ENCODE measurements at places on chromosomes 13 and 19.

- no peak for DNase-seq
- H3K36me3 ChIP-seq: no peaks in the 10 kb centered on the region
- no peak overlapping the region for H3K27ac ChIP-seq
- no peak overlapping the region for H3K4me3 ChIP-seq
- H3K4me1 ChIP-seq: no peaks in the 10 kb centered on the region
These were observed 220.9 kb upstream of the SOX21 start for GRCh38 chr13:94933230-94933751.

GRCh38 chr19:10412257-10412977, 7.9 kb upstream of the PDE4A start:
- no peak overlapping the region for H3K27ac ChIP-seq
- no peaks in the 10 kb centered on the region for H3K4me1 ChIP-seq
- no peak for DNase-seq

DNA sequence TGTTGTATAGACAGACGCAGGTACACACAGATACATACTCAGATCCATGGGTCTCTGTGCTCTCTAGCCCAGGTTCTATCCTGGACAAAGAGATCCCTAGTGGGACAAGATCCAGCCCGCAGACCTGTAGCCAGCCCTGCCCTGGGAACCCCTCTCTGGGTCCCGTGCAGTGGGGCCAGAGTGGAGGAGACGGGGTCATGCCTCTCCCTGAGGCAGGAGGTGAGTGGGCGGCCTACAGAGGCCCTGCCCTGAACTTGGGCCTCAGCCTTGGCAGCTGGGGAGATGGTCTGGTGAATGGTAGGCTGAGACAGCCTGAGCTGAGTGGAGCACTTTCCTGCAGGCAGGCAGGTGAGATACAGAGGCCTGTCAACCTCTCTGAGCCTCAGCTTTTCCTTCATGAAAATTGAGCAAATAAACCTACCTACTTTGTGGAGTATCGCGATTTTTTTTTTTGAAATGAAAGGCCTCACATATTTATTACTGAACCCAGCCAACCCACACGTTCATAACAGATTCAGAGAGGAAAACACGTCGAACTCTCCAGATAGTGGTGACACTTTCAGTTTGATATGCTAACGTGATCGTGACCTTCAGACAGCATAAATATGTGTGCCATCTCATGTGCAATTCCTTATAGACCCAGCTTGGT, 3.4 kb upstream of the JUND start:
- H3K36me3 ChIP-seq: no peaks in the 10 kb centered on the region
- no peaks in the 10 kb centered on the region for H3K27me3 ChIP-seq
- H3K4me1 ChIP-seq: peaks cover 18% of the 10 kb centered on the region
- no peak for DNase-seq
- H3K27ac ChIP-seq: no peak overlapping the region
- no peak overlapping the region for H3K4me3 ChIP-seq

DNA sequence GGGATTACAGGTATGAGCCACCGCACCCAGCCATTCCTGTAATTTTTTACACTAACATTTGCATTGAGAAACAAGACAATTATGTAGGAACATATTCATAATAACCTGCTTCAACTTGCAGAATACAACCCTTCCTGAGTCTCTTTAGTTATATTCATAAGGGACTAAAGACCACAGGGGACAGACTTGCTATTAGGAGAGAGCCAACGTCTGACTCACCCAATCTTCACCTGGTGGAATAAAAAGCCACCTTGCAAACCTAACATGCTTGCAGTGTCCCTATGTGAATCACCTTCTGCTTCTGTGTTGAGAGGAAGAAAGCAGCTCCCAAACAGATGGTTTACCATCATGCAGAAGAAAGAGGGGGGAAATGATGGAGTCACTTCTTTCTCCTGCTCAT, 456.1 kb downstream of the PCDH9 start:
- H3K27ac ChIP-seq: no peak overlapping the region
- no peaks in the 10 kb centered on the region for H3K4me1 ChIP-seq
- no peak overlapping the region for H3K4me3 ChIP-seq
- no peaks in the 10 kb centered on the region for H3K27me3 ChIP-seq
- DNase-seq: no peak

DNA sequence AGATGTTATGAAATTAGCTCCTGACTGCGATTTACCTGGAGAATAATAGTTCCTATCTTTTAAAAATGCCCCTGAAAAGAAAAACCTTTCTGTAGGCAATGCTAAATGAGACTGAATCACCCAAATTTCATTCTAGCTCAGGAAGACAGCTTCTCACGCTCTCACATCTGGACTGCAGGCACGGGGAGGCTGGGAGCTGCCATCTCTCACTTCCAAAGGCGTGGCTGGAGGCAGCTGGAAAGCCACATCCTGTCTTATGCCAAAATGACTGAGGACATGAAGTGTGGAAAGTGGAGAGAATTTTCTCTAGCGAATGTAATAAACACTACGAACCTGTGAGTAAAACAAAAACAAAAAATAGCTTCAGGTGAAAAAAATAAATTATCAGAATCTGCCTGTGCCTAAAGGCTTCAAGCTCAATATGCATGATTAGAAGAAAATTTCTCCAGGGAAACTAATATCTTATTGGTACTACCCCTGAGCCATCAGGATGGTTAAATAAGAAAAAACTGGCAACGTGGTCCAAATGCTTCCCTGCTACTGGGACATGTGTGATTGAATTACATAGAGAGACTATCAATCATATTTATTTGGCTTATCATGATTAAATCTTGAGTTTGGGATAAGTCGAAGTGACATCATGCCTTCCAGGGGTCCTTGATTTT, 58.1 kb upstream of the UBL3 start:
- no peak overlapping the region for H3K27ac ChIP-seq
- no peak for DNase-seq
- no peaks in the 10 kb centered on the region for H3K4me1 ChIP-seq

DNA sequence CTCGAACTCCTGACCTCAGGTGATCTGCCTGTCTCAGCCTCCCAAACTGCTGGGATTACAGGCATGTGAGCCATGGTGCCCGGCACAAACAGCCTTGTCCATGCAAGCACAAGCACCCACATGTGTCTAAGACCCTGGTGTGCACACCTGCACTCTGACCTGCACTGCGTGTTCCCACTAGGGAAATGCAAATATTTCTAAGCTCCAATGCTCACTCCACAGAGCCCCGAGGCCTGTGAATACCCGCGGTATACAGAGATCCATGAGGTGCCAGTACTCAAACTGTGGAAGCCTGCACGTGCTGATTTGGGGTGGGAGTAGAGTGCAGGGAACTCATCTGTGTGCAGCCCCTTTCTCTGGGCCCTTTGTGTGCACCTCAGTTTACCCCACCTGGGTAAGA, 14.7 kb downstream of the GADD45B start:
- H3K36me3 ChIP-seq: no peaks in the 10 kb centered on the region
- H3K27me3 ChIP-seq: peaks cover 17% of the 10 kb centered on the region
- no peak overlapping the region for H3K4me3 ChIP-seq
- no peak overlapping the region for H3K27ac ChIP-seq
- DNase-seq: no peak

DNA sequence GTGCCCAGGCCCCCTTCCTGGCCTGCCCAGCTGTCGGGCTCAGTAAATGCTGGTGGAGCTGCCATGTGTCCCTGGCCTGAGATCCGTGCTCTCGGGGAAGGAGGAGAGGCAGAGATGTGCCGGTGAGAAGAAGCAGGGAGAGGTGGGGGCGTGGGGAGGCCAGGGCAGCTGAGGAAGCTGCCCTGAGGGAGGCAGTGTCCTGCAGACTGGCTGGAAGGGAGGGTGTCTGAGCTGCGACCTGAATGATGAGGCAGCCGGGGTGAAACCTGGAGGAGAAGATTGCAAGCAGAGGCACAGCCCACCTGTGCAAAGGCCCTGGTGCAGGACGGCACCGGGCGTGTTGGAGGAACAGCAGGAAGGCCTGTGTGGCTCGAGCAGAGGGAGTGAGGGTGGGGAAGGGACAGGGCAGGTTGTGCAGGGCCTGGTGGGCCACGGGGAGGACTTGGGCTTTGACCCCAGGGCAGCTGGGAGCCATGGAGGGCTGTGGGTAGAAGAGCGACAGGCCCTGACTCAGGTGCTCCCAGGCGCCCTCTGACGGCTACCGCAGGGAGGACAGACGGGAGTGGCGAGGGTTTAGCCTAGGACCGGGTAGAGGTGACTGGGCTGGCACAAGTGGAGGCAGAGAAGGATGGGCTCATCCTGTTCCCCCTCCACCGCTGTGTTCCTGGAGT, 14.0 kb upstream of the CELF5 start:
- no peak overlapping the region for H3K27ac ChIP-seq
- peaks cover 27% of the 10 kb centered on the region for H3K36me3 ChIP-seq
- peak; percentile 96 for DNase-seq
- no peaks in the 10 kb centered on the region for H3K4me1 ChIP-seq
- no peaks in the 10 kb centered on the region for H3K27me3 ChIP-seq
- H3K4me3 ChIP-seq: no peak overlapping the region

GRCh38 chr13:42109957-42110356, 61.5 kb downstream of the DGKH start:
- no peaks in the 10 kb centered on the region for H3K36me3 ChIP-seq
- no peak overlapping the region for H3K27ac ChIP-seq
- no peak for DNase-seq
- no peaks in the 10 kb centered on the region for H3K27me3 ChIP-seq
- no peaks in the 10 kb centered on the region for H3K4me1 ChIP-seq

DNA sequence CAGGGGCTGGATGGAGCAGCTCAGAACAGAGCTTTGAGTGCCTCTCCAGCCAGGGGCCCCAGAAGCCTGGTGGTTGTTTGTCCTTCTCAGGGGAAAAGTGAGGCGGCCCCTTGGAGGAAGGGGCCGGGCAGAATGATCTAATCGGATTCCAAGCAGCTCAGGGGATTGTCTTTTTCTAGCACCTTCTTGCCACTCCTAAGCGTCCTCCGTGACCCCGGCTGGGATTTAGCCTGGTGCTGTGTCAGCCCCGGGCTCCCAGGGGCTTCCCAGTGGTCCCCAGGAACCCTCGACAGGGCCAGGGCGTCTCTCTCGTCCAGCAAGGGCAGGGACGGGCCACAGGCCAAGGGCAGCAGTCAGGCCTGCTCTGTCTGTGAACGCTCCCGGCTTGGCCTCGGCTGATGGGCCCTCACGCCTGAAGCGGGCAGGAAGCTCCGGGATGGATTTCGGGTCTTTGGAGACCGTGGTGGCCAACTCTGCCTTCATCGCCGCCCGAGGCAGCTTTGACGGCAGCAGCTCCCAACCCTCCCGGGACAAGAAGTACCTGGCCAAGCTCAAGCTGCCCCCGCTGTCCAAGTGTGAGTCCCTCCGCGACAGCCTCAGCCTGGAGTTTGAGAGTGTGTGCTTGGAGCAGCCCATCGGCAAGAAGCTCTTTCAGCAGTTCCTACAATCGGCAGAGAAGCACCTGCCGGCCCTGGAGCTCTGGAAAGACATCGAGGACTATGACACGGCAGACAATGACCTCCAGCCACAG, at the start of gene GRK1:
Gene GRK1, plus strand, starts transcription at position 269 of the 751 bp plus-strand sequence. Its CDS starts 168 bp downstream, at position 437.
- no peak within 1 kb of the TSS for H3K27ac ChIP-seq
- H3K4me3 ChIP-seq: no peak within 1 kb of the TSS
- no peak for DNase-seq
- H3K27me3 ChIP-seq: no peaks in the 10 kb centered on the region
- no peaks in the 10 kb centered on the region for H3K4me1 ChIP-seq

GRCh38 chr19:8088752-8089663, 36.4 kb downstream of the CCL25 start:
- no peak overlapping the region for H3K4me3 ChIP-seq
- peaks cover 47% of the 10 kb centered on the region for H3K36me3 ChIP-seq
- no peak overlapping the region for H3K27ac ChIP-seq
- H3K27me3 ChIP-seq: no peaks in the 10 kb centered on the region
- H3K4me1 ChIP-seq: no peaks in the 10 kb centered on the region

GRCh38 chr19:45177817-45178261, at the start of gene TRAPPC6A:
TSS of gene TRAPPC6A (minus strand) at chr19:45178237. CDS start at chr19:45178218, 19 bp downstream.
- H3K4me1 ChIP-seq: no peaks in the 10 kb centered on the region
- H3K4me3 ChIP-seq: peak within 1 kb of the TSS; percentile 97
- no peaks in the 10 kb centered on the region for H3K36me3 ChIP-seq
- H3K27me3 ChIP-seq: no peaks in the 10 kb centered on the region

GRCh38 chr19:54485851-54486250, 12.8 kb upstream of the CDC42EP5 start:
- no peak overlapping the region for H3K4me3 ChIP-seq
- DNase-seq: no peak
- H3K4me1 ChIP-seq: no peaks in the 10 kb centered on the region
- H3K27me3 ChIP-seq: no peaks in the 10 kb centered on the region
- H3K27ac ChIP-seq: no peak overlapping the region
- H3K36me3 ChIP-seq: no peaks in the 10 kb centered on the region

- no peak overlapping the region for H3K4me3 ChIP-seq
- no peak for DNase-seq
- no peak overlapping the region for H3K27ac ChIP-seq
- no peaks in the 10 kb centered on the region for H3K27me3 ChIP-seq
- peaks cover 2% of the 10 kb centered on the region for H3K4me1 ChIP-seq
- H3K36me3 ChIP-seq: peaks cover 23% of the 10 kb centered on the region
These were observed 14.3 kb upstream of the BCAM start for GRCh38 chr19:44794610-44795009.

DNA sequence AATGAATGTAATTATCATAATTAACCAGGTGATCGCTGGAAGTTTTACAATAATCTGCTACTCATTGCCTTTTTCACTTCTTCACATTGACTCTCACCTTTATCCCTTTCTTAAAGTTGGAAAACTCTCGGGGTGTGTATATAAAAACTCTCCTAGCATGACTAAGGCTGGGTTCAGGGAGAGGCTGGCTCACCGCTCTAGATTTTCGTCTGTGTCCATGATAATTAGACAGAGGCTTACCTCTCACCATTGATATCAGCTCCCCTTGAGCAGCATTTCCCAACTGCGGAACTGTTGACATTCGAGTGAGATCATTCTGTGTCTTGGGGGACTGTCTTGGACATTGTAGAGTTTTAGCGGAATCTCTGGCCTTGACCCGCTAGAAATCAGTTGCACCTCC, 39.4 kb downstream of the NFIX start:
- no peak overlapping the region for H3K4me3 ChIP-seq
- DNase-seq: no peak
- H3K27ac ChIP-seq: no peak overlapping the region
- peaks cover 6% of the 10 kb centered on the region for H3K27me3 ChIP-seq
- H3K4me1 ChIP-seq: no peaks in the 10 kb centered on the region

- no peak overlapping the region for H3K27ac ChIP-seq
- H3K4me1 ChIP-seq: peaks cover 5% of the 10 kb centered on the region
- H3K4me3 ChIP-seq: no peak overlapping the region
- DNase-seq: no peak
- H3K27me3 ChIP-seq: no peaks in the 10 kb centered on the region
- H3K36me3 ChIP-seq: no peaks in the 10 kb centered on the region
These were observed 83.8 kb upstream of the TM9SF2 start for GRCh38 chr13:99417201-99418102.

Measured in H1 (cell line).